ENCODE measurements at places on chromosomes 3 and 15.

DNA sequence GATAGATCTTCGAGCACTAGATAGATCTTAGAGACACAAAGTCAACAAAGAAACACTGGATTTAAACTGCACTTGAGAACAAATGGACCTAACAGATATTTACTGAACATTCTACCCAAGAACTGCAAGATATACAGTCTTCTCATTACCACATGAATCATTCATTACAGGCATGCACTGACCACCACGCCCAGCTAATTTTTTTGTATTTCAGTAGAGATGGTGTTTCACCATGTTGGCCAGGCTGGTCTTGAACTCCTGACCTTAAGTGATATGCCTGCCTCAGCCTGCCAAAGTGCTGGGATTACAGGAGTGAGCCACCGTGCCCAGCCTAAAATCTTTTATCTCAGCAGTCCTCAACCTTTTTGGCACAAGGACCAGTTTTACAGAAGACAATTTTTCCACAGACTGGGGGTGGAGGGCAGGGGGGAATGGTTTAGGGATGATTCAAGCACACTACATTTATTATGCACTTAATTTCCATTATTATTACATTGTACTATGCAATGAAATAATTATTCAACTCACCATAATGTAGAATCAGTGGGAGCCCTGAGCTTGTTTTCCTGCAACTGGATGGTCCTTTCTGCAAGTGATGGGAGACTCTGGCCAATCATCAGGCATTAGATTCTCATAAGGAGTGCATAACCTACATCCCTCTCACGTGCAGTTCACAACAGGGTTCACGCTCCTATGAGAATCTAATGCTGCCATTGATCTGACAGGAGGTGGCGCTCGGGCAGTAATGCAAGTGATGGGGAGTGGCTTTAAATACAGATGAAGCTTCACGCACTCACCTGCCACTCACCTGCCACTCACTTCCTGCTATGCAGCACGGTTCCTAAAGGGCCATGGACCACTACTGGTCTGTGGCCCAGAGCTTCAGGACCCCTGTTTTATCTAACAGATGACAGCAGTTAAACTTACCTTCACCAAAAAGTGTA is 21.7 kb downstream of the CSNK1G1 start:
- DNase-seq: no peak

- no peak for DNase-seq
Measured at GRCh38 chr3:89252016-89252415, 144.6 kb downstream of the EPHA3 start.

DNA sequence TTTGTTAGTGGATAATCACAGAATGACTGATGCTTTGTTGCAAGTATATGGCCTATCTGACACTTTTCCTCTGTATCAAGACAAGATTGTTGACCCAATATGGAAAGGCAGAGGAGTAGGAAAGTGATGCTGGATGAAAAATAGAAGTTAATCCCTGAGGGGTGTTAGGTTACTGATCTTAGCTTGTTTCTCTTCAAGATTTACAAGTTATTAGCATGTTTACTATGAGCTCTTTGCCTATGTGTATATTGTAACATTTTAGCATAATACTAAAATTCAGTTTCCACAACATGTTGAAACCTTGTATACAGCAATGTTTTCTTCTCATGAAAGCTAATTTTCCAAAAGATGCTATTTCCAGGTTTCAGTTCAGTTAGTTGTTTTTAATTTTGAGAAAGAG is 120.4 kb upstream of the CCNL1 start:
- DNase-seq: no peak

GRCh38 chr3:89032346-89033013 is 74.9 kb upstream of the EPHA3 start:
- no peak for DNase-seq

DNA sequence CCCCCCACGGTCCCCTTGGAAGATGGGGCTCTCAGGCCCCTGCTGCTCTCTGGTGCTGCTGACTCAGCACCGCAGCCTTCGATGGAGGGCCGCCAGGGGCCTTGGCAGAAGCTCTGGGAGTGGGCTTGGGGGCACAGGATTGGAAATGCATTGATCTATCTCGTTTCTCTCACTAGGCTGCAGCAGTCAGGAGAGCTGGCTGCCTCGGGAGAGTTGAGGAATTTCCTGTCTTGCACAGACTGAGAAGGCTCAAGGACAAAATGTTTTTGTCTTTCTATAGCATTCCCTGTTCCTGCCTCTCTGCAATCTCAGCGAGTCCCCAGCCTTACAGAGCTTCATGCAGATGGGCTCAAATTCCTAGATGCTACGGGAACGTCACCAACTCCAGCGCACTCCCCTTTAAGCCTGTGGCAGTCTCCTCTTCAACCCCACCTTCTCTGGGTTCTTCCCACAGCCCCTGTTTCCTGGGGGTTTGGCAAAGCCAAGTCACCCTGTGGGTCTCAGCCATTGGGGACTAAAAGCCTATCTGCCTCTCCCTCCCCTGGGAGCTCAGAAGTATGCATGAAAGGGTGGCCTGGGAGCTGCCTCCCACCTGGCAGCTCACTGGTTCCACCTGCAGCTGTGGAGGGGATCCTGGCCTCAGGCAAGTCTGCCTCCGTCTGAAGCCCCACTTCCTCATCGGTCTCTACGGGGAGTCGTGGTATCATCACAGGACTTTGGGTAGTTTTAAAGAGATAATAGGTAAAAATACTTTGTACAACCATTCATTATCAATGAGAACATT is 127.4 kb upstream of the HACD2 start:
- DNase-seq: no peak

- peak; percentile 59 for DNase-seq
Measured at GRCh38 chr3:52774901-52775864, 2.2 kb upstream of the ITIH1 start.

Measured in erythroblast (primary cell).